Endothelial cell (in vitro differentiated cells): ENCODE measurements at places on chromosomes 12 and 14. TPM values are rescaled to one million over a fixed set of nuclear protein-coding genes. Genes with fewer than 3 reads are reported as not detected.

GRCh38 chr12:54033106-54033979 lies 493 bp downstream of the HOXC5 start:
- DNase-seq, result no peak

Gene ITGB7
- total RNA-seq, result 0.56 TPM

Gene FAM186B
- total RNA-seq, result 1.9 TPM

GRCh38 chr12:75329918-75330826 lies at the start of gene CAPS2:
CAPS2 (minus strand) TSS chr12:75330324; CDS start chr12:75326498, 3,826 bp downstream.
- DNase-seq, result peak; percentile 85

Gene AKAP5
- total RNA-seq, result 6.1 TPM

DNA sequence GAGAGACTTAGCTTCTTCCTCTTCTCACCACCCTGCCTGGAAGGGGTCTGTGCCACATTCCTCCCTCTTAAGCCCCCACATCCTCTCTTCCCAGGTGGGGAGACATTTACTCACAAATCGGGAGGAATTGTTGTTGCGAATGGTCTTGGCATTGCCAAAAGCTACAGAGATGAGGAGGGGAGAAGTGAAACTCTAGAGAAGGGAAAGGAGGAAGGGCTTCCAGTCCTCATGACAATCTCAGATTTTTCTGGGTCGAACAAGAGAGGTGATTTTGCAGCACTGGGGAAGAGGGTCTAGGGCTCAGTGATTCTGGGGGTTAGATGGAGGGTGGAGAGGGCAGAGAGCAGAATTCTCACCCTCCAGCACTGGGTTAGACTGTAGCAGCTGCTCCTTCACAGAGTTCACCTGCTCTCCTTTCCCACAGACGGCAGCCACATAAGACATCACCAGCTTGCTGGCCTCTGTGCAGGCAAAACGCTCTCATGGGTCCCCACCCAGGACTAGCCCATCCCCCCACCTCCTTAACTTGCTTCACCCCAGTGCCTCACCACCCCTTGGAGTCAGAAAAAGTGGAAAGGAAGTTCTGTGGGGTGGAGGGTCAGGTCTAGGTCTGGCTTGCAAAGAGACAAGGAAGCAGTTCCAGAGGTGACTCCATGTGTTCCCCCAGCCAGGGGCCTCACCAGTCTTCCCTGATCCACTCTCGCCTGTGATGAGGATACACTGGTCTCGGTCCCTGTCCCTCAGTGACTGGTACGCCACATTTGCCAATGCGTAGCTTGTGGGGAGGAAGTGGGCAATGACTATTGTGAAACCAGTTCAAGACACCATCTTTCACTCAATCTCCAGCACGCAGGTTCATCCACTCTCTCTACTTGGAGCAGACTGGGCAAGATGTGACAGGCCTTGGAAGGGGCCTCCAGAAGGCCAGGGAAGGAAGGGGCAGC lies 2.7 kb downstream of the MYO1A start:
- DNase-seq, result no peak

GRCh38 chr12:133165776-133166175 lies 15.5 kb upstream of the ZNF268 start:
- DNase-seq, result no peak

Gene RHEBL1
- total RNA-seq, result 3.2 TPM

DNA sequence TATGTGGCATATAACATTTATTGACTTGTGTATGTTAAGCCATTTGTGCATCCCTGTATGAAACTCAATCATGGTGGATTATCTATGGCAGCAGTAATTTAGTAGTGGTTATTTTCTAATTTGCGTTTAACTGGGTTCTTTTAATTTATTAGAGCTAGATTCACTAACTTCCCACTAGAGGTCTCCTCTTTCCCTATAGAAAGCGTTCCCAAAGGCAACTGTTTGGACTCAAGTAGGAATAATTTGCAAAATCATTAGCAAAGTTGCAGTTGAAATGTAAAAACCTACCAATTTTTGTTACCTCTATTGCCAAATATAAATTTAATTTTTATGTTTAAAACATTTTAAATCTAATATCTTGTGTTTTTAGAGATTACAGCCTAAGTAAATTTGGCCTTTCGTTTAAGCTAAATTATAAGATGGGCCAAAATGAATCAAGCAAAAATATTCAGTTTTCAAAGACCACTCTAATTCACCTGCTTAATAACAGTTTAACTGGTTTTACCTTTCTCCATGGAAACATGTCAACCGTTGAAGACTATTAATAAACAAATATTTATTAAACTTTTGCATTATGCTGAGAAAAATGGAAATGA lies 6.0 kb downstream of the DMAC2L start:
- no peak for DNase-seq

DNA sequence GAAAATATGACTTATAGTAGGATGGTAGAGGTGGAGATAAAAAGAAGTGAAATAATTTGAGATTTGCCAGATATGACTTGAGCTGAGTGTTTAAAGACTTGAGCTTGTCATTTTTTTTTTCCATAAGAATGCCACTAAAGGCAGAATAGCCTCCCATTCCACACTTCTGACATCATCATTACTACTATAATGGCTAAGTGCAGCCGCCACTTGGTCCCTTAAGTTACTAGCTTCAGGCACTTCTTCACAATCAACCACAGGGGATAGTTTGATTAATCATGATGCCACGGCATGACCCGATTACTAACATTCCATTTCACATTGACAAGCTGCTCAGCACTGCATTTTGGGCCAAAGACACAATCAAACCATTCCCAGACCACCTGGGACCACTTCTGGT lies 127.9 kb downstream of the EFCAB11 start:
- no peak for DNase-seq

Gene STAC3
- total RNA-seq, result 3.3 TPM

DNA sequence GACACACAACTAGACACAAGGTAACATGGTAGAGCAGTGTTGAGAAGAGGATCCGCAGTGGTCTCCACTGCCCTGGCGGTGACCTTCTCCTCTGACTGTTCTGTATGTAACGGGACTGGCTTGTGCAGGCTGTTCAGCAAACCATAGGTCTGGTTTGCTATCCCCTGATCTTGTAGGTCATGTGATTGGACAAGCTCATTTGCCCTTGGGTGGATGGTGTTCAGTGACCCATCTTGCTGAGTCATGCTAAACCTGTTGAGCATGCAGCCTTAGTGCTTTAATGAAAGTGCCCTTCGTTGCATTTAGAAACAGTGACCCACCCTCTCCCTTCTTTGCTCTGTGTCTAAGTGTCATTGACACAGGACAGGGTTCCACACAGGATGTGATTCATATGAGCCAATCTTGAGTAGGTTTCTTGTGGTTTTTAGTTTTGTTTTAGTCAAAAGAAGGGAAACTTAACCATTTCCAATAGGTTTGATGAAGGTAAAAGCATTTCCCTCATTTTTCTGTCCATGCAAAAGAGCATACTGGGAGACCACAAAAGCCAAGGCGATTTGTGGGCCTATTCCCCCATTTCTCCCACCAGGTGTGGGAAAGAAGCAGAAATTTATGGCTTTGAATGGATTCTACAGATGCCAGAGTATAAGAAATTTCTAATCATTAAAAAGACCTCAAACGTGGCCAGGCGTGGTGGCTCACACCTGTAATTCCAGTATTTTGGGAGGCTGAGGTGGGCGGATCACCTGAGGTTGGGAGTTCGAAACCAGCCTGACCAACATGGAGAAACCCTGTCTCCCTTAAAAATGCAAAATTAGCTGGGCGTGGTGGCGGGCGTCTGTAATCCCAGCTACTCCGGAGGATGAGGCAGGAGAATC lies 32.6 kb upstream of the HIF1A start:
- DNase-seq, result no peak

Gene DTD2
- total RNA-seq, result 5.1 TPM

- DNase-seq, result no peak
Observed at GRCh38 chr12:12606781-12607589, 4.7 kb upstream of the CREBL2 start.

DNA sequence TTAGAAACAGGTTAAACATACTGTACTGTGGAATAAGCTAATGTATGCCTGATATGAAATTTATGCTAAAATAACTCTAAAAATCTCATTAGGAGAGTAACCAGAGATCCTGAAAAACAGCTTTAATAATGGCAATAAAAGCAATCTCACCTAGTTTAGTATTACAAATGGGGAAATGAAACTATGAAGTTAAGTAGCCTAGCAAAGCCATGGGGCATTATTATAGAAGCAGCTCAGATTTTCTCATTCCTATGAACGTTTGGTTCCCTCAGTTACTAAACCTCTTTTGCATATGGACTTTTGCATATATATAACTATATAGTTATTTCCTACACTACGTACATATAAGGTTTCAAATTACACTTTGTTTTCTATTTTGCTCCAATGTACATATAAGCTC lies 25.0 kb upstream of the APPL2 start:
- no peak for DNase-seq
